Stimulated activated CD4-positive, alpha-beta T cell treated with anti-CD3 and anti-CD28 coated beads, Interleukin-1b, Interleukin-23, amount 100 ng/mL, for 1 hour (primary cell): ENCODE measurements at places on chromosomes 1 and 21.

- DNase-seq, result no peak
Measured at GRCh38 chr1:223731133-223731770, 18.9 kb downstream of the CAPN2 start.

GRCh38 chr1:29703596-29704370 lies 467.5 kb downstream of the PTPRU start:
- no peak for DNase-seq

- no peak for DNase-seq
Measured at GRCh38 chr1:232893481-232894313, 56.7 kb upstream of the NTPCR start.

DNA sequence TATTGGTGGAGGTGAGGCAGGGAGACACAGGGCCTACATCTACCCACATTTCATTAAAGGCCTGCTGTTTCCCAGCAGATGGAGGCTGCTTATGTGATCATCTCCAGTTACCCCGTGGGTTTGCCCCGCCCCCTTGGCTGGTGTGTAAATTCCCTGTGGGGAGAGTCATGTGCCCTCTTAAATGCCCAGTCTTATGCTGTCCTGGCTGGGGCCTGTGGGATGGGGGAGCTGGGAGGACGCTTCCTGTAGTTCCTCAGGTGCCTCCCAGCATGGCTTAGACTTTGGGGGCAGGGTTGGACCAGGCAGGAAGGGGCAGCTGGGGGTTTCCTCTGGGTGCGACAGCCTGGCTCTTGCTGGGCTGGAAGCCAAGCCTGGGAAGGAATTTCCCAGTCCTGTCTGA lies 15.5 kb upstream of the CITED4 start:
- DNase-seq, result no peak

GRCh38 chr1:92989936-92990583 lies 28.8 kb upstream of the DIPK1A start:
- DNase-seq, result no peak

GRCh38 chr1:78383923-78384322 lies 106.9 kb upstream of the PTGFR start:
- no peak for DNase-seq

DNA sequence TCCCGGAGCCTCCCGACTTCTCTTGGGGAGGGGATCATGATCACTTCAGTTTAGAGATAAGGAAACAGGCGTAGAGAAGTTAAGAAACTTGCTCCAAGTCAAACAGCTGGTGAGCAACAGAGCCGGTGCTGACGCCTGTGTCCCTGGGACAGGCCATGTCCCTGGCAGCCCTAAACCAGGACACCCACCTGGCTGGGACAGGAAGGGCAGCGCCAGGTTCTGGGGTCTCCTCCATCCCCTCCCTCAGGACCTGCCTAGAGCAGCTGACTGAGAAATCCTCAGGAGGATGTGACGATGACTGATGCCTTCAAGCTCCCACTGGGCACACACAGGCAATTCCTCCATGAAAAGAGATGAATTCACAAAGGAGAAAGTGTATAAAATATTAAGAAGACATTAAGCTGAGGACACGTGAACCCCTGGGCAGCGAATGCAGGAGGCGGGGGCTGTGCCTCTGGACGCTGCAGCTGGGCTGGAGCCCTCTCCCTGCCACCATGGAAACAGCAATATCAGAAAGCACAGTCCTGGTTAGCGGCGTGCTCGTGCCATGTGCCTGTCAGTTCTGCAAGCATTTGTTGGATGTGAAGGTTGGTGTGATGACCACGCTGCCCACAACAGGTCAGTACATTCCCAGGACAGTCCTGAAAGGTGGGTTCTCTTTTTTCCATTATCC lies 40.1 kb upstream of the C1orf174 start:
- no peak for DNase-seq

DNA sequence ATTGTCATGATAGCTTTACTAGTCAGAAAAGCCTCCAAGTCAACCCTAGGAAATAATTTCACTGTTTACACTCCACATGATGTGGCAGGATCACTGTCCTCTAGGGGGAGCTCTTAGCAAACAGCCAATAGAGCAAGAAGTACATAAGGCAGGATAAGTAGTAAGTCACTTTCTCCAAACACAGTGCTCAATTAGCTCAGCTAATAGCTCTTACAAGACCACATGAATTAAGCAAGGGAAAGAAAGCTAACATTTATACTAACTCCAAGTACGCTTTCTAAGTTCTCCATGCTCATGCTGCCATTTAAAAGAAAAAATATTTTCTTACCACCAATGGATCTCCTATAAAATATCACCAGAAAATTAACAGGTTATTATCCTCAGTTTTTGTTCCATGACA lies 66.9 kb upstream of the LRIF1 start:
- DNase-seq, result peak; percentile 12

DNA sequence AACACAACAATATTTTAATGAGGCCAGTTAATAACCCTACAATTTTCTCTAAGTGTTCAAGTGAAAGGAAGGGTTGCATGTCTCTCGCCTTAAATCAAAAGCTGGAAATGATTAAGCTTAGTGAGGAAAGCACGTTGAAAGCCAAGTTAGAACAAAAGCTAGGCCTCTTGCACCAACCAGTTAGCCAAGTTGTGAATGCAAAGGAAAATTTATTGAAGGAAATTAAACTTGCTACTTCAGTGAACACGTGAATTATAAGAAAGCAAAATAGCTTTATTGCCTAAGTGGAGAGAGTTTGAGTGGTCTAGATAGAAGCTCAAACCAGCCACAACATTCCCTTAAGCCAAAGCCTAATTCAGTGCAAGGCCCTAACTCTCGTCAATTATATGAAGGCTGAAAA lies 135.6 kb downstream of the DUSP10 start:
- DNase-seq, result no peak

- DNase-seq, result no peak
Measured at GRCh38 chr1:106651028-106651762, 405.3 kb upstream of the PRMT6 start.

DNA sequence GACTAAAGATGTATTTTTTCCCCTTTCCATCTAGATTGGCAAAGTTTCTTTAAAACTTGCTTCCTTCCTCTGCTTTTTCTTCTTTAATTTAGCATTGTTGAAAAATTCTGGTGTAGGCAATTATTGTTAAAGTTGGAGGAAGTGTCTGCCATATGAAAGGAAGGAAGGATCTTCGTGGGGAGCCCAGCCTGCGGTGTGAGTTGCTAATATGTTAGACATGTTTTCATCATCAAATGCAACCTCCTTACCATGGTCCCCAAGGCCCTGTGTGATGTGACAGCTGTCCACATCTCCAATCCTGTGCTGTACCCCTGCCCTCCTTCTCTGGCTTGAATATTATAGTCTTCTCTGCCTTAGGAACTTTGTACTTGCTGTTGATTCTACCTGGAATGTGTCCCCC lies 81.0 kb upstream of the ZBTB18 start:
- DNase-seq, result no peak

GRCh38 chr1:24459551-24460266 lies 42.9 kb upstream of the RCAN3 start:
- no peak for DNase-seq

- DNase-seq, result no peak
Measured at GRCh38 chr1:168640182-168640581, 63.8 kb downstream of the XCL1 start.

GRCh38 chr1:175192111-175192629 lies 406 bp downstream of the KIAA0040 start:
- DNase-seq, result no peak

DNA sequence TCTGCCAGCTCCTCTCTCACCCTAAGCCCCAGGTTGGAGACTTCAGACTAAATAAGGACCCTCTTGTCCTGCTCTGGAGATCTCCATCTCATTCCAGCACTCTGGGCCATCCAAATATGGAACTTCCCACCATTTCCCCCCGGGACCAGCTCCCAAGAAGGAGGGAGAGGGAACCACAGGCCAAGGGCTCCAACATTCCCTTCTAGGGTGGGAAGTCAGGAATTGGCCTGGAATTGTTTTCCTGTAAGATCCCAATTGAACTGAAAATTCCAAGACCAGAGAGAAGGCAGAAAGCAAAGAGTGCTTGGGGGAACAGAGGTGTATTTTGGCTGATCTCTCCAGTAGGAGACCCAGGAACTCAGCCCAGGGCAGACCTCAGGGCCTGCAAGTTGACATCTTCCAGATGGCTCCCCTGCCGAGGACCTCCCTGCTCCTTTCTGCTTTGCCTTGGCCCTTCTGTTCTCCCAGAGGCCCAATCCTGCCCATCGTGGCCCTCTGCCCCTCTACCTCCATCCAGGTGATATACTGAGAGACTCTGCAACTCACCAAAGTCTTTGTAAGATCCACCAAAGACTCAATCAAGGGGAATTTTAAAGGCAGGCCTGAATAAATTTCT lies 14.9 kb downstream of the CSRP1 start:
- DNase-seq, result no peak

- no peak for DNase-seq
Measured at GRCh38 chr1:88219521-88219920, 464.6 kb upstream of the PKN2 start.

DNA sequence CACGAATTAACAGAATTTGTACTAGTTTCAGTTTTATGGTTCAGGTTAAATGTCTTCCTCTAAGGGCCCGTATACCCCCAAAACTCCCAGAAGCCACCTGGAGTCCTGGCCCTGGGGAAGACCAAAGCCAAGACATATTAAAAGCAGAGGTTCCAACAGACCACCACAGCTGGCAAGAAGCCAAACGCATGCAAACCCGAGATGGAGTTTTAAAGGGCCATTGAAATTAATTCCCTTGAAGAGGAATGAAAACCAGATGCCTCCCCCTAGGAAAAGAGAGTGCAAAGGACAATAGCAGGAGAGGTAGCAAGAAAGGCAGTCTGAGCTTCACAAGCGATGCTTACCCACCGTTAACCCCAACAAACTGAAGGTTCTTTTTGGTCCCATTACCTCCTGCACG lies 48.1 kb downstream of the KANK4 start:
- DNase-seq, result no peak

- DNase-seq, result no peak
Measured at GRCh38 chr1:247357052-247357780, 25.5 kb upstream of the ZNF496 start.

DNA sequence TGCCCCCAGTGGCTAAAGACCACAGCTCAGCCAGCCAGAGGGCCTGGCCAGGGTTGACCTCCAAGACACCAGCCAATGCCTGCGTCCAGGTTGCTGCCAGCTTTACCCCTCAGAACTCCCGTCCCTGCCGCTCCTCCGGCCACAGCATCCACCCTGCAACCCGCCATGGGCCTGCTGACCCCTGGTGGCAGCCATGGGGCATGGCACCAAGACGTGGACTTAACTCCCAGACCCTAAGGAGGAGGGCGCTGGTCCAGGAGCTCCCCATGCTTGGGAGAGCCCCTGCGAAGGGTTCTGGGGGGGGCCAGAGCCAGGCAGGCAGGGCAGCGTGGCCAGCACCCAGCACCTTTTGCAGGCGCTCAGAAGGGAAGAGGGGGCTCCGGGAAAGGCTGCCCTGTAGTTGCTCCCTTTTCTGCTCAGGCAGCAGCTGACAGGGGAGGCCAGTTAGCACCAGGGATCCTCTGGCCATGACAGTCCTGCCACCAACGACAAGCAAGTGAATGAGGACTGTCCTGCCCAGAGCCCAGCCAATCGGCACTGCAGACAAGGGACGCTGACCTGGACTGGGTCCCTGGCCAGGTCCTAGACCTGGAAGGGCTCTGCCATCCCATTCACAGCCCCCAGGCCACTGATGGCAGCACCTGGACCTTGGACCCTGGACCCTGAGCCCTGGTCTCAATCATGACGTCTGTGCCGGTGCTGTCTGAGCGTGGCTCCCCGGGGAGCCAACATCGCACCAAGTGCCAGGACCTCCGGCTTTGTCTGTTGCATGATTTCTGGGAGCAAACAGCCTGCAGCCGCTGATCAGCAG lies 246.2 kb downstream of the NPHP4 start:
- peak; percentile 7 for DNase-seq

GRCh38 chr1:93076268-93076667 lies 2.8 kb upstream of the MTF2 start:
- no peak for DNase-seq

- DNase-seq, result no peak
Measured at GRCh38 chr1:192476802-192477298, 98.7 kb upstream of the RGS1 start.

DNA sequence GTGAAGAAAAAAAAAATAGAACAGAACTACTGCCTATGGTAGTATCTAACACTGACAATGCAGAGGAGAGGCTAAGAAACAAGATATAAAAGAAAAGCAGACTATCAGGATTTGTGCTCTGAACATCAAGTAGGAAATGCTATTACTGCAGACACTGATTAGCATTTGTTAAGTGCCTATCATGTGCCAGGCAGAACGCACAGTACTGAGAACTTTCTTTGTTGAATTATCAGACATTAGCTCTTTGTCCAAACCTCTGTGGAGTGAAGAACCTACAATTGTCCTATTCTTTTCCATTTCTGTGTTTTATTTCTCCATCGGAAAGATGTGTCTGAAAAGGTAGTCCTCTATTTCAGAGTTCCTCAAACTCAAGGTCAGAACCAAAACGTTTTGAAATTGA lies 30.5 kb upstream of the DISP1 start:
- no peak for DNase-seq

GRCh38 chr1:237655778-237656177 lies 234.9 kb downstream of the ZP4 start:
- DNase-seq, result no peak

- DNase-seq, result no peak
Measured at GRCh38 chr1:21607549-21608529, 61.3 kb downstream of the RAP1GAP start.

- DNase-seq, result no peak
Measured at GRCh38 chr1:67601539-67601938, 83.5 kb upstream of the GADD45A start.

DNA sequence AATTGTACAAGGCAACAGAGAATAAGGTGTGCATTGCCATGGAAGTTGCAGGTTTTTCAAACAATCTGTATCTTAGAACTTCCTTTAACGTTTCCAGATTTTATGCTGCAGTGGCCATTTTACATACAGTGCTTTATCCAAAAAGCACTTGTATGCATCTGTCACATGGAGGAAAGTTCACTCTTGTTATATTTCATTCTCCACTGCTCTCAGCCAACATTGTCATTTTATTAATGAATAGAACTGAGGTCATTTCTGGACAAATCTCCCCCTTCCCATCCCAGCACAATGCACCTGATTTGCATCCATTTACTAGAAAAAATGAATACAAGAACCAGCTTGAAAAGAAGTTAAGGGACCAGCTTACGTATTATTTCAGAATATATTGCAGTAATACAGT lies 342.0 kb downstream of the USP25 start:
- DNase-seq, result no peak

GRCh38 chr21:40164905-40165772 lies 297.9 kb downstream of the PCP4 start:
- no peak for DNase-seq

GRCh38 chr21:36976882-36977651 lies 10.6 kb upstream of the HLCS start:
- no peak for DNase-seq

DNA sequence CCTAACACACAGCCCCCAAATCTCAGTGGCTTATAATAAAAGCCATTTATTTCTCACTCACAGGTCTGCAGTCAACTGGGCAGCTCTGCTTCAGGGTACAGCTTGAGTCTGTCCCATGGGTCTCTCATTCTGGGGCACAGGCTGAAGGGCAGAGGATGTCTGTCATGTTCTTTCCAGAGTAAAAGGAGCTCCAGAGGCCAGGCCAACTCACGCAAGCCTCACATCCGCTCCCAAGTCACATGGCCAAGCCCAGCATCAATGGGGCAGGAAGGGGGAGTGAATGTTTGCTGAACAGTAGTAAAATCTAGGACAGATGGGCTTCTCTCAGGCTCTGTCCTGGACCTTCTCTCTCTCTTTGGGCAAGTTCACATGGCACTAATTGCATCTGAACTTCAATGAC lies 7.1 kb upstream of the SSBP3 start:
- DNase-seq, result no peak
